Coronary artery (tissue), 2 donors: ENCODE measurements at places on chromosomes 11 and 22.

GRCh38 chr11:45155058-45155551 is 8.7 kb downstream of the PRDM11 start:
- DNase-seq = peak; percentile 77

DNA sequence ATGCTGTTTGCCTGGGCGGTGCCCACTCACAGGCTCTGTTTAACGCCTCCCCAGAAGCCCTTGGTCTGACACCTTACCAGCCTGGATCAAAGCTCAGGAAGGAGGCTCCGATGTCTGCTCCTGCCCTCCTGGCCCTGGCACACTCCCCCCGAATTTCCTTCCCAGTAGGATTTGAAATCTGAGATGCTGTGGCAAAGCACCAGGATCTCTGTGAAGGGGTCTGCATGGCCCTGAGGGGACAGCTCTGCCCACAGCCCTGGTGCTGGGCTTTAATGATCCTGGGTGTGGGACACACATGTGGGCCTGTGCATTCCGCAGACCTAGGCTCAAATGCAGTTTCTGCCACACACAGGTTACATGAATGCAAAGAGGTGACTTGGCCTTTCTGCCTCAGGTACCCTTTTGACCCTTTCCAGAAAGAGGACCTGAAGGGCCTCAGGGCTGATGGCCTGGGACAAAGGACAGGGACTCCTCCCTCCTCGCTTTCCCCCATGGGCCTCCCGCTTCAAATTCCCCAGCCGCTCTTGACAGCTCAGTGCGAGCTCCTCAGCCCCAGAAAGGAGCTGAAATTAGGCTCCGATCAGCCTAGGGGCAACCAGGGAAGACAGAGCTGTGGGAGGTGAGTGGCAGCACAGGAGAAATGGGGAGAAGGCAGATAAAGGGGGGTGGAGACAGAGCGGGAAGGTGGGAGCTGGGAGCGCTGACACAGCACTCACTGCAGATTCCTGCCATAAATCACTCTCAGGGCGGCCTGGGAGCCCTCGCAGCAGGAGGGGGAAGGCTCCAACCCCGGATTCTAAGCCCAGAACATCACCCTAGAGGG is 41.3 kb downstream of the TRIM29 start:
- DNase-seq = no peak

GRCh38 chr11:9276571-9276970 is 11.4 kb upstream of the DENND5A start:
- no peak for DNase-seq

- no peak for DNase-seq
Observed at GRCh38 chr22:23054531-23055257, 15.6 kb upstream of the GNAZ start.

DNA sequence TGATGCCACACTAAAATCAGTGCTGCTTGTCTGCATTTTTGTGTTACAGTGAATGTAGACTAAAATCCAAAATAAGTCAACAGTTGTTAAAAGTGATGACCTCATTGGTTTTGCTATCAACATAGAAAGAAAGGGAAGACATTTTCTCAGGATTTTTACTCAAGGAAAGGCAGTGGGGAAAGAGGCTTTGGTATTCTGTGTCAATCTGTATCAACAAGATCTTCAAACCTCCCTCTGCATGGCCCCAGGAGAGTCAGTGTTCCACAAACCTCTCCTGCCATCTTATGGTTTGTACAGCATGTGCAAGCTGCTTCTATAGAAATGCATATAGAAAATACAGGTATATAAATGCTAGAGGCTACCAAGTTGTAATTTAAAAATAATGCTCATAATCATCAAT is 13.8 kb upstream of the OR51M1 start:
- DNase-seq = no peak

- DNase-seq = no peak
Observed at GRCh38 chr11:120645639-120646038, 134.1 kb downstream of the GRIK4 start.

DNA sequence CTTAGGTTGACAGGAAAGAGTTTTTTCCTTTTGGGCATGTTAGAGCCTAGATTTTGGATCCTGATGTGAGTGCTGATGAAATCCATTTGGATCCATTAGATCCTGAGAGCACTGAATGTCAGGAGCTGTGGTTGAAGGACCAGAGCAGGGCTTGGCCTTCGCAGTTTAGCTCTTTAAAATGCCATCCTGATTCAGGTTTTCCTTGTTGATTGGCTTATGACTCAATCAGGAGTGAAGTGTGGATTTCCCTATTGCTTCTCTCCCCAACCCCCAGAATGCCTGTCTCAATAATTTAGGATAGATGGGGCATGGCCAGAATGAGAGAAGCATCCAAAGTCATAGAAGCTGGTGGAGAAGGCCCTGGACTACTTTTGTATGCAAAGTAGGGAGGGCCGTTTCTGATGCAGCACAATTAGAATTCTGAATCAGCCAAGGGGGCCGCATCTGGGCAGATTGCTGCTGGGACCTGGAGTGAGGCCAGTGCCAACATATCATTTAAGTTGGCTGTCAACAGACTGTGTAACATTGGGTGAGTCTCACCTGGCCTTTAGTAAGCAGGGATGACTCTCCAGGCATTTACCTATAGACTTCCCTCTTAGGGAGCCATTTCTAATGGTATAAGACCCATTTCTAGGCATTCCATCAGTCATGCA is 80.5 kb downstream of the TEAD1 start:
- no peak for DNase-seq

DNA sequence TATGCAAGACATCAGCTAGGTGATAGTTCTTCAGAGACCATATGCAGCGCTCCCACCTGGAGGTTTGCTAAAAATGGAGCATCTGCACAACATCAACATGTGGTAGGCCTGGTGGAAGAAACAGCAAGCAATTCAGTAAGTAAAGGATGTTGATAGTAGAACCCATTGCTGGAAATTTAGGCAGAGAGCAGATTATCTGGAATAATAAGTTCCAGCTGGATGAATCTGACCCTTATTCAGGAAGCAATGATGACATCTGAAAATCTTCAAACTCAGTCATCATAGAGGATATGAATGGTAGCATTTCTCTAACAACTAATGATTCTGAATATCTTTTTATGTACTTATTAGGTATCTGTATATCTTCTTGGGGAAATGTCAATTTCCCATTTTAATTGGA is 225.2 kb upstream of the ANO3 start:
- no peak for DNase-seq
